ENCODE measurements at places on chromosomes 13 and 19.
A peak's percentile ranks its signal among the peaks of the same experiment; 100 is the strongest.

GRCh38 chr19:17184371-17184841, 30.8 kb upstream of the USE1 start:
- peak; percentile 55 for DNase-seq

GRCh38 chr13:114105521-114106225, 26.8 kb downstream of the RASA3 start:
- DNase-seq, result no peak

GRCh38 chr13:33193428-33193974, 92.1 kb downstream of the STARD13 start:
- DNase-seq, result no peak

GRCh38 chr13:110340812-110341444, 33.8 kb downstream of the COL4A2 start:
- DNase-seq, result peak; percentile 75

DNA sequence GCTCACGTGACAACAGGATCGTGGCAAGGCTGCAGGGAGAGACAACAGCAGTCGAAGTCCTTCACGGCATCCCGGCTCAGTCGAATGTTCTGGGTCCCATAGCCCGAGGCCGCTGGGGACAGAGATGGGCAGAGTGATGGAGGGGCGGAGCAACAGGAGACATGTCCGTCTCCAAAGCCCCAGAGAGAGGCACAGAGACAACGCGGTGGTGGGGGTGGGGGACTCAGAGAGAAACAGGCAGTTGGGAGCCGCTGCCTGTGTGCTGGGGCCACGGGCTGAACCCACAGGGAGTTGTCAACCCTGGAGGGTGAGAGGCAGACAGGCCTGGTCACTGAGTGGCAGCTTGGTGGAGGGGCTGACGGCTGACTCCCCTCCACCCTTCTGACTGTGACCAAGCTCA, 20.4 kb downstream of the NOSIP start:
- peak; percentile 50 for DNase-seq

GRCh38 chr19:3225169-3225485, 666 bp downstream of the CELF5 start:
- no peak for DNase-seq

DNA sequence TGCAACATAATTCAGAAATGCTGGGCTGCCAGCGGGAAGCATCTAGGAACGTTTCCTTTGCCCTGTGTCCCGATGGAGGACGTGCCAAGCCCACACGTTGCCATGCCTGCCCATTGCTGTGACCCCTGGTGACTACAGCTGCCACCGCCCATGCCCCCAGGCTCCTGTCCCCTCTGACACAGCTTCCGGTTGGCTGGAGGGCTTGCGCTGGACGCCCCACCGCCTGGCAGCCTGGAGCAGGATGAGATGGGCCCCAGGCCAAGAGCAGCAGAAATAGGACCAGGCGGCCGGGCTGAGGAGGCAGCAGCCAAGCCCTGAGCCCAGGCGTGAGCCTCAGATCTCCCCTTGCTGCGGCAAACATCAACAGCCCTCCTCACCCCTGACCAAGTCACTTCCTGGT, 125.9 kb downstream of the COL4A2 start:
- DNase-seq, result no peak

DNA sequence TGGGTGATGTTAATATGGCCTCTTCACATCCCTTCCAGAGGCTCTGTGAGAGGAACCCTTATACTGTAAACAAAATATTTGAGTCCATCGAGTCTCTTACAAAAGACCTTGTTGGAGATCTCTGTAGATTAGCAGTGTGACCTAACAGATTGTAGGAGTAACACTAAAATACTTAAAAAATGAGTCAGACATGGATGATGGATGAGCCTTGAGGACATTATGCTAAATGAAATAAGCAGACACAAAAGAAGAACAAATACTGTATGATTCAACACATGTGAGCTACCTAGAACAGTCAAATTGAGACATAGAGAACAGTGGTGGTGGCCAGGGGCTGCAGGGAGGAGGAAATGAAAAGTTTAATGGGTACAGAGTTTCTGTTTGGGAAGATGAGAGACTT, 152.2 kb upstream of the UBL3 start:
- no peak for DNase-seq
